ENCODE measurements at places on chromosomes 16 and 17.

DNA sequence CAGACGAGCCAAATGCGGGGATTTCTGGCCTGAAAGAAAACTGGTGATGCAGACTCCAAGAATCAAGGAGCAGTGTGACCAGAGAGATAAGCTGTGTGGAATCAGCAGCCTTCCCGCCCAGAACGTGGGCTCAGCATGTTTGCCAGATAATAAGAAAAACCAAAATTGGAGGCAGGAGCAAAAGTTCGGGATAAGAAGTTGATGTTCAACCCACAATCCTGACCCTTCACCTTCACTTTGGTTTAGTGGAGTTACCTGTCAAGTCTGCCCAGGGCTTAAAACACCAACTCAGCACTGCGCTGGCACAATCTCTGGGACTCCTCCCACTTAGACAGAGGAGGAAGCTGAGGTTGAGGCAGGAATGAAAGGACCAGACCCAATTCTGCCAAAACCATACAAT is 3.1 kb downstream of the SLC43A2 start:
- no peak for DNase-seq

DNA sequence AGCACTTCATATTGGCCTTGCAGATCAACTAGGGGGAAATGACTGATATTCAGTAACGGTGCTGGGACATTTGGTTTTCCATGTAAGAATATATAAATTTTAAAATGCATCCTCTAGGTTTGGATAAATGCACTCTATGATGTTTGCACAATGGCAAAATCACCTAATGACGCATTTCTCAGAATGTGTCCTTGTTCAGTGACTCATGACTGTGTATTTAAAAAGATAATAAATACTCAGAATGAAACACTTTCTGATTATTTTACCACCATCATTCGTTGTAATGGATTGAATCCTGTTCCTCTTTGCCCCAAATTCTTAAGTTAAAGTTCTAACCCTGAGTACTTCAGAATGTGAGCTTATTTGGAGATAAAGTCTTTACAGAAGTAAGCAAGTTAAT is 17.2 kb upstream of the ADGRG1 start:
- DNase-seq = no peak

DNA sequence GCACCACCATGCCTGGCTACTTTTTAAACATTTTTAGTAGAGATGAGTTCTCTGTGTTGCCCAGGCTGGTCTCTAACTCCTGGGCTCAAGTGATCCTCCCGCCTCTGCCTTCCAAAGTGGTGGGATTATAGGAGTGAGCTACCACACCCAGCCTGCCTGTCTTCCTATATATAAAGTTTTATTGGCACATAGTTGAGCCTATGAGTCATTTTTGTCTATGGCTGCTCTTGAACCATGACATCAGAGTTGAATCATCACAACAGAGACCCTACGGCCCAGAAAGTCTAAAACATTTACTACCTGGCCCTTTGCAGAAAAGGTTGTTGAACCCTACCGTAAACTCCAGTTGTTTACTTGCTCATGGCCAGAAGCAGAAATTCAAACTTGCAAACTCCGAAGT is 7.9 kb downstream of the SEPTIN12 start:
- no peak for DNase-seq

- no peak for DNase-seq
These were observed 83.3 kb upstream of the C16orf82 start for GRCh38 chr16:26983426-26983825.

GRCh38 chr17:30905742-30906100 is 317 bp downstream of the TEFM start:
- DNase-seq = peak; percentile 8

All from CD4-positive, alpha-beta T cell treated with Interleukin-6 for 4 hours (primary cell).